Esophagus muscularis mucosa (tissue), 4 donors: ENCODE measurements at places on chromosomes 3 and 15.

GRCh38 chr3:175421902-175422301, 562.8 kb downstream of the NAALADL2 start:
- no peak overlapping the region for H3K4me3 ChIP-seq
- no peak overlapping the region for H3K27ac ChIP-seq
- no peaks in the 10 kb centered on the region for H3K4me1 ChIP-seq
- no peaks in the 10 kb centered on the region for H3K36me3 ChIP-seq
- H3K27me3 ChIP-seq = no peaks in the 10 kb centered on the region

DNA sequence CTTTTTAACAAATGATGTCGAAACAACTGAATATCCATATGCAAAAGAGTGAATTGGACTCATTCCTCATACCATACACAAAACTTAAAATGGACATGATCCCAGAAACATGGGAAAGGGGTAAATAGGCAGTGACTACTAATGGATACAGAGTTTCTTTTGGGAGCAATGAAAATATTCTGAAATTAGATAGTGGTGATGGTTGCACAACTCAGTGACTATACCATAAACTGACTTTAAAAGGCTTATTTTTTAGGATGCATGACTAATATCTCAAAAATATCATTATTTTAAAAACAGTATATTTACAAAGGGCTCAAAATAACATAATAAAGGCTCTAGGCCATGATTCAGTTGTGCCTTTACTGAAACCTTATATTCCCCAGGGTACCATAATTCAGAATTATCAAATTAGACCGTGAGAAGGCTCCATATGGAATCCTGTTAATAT, 16.3 kb upstream of the ATP13A3 start:
- H3K27ac ChIP-seq = no peak overlapping the region
- no peak for DNase-seq
- no peaks in the 10 kb centered on the region for H3K27me3 ChIP-seq

DNA sequence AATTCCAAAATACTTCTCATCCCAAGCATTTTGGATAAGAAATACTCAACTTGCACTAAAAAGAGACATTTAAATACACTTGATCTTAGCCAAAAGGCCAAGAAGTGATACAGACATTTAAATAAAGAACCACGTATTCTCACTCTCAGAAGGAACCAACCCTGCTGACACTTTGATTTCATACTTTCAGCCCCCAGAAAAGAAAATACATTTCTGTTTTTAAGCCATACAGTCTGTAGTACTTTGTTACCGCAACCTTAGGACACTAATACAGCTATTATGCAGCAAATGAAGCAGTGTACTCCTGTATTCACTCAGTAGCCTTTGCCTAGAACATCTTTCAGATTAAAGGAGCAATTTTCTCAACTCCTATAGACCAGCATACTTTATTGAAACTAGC, 86.7 kb downstream of the TBC1D5 start:
- no peaks in the 10 kb centered on the region for H3K27me3 ChIP-seq
- H3K4me1 ChIP-seq = no peaks in the 10 kb centered on the region
- H3K4me3 ChIP-seq = no peak overlapping the region
- H3K36me3 ChIP-seq = no peaks in the 10 kb centered on the region
- no peak overlapping the region for H3K27ac ChIP-seq

DNA sequence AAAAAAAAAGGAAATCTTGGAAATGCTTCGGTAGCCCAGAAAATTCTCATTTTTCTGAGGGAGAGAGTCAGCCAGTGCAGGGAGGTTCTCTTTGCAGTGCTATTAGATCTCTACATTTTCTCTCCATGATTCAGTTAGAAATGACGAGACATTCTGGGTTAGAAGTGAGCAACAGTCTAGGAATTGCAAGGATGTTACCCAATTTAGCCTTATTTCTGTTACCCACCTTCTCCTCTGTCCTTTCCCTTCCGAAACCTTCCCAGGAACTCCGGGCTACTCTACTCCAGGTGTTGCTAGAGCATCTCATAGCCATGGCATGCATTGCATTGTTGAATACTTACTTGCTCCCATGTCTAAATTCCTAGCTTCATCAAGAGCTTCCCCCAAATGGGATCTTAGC, 106.8 kb downstream of the EDEM1 start:
- no peaks in the 10 kb centered on the region for H3K4me1 ChIP-seq
- no peaks in the 10 kb centered on the region for H3K27me3 ChIP-seq
- no peaks in the 10 kb centered on the region for H3K36me3 ChIP-seq
- DNase-seq = peak; percentile 37
- no peak overlapping the region for H3K27ac ChIP-seq

- H3K4me3 ChIP-seq = peak overlapping the region; percentile 58
- H3K4me1 ChIP-seq = peaks cover 15% of the 10 kb centered on the region
- H3K27me3 ChIP-seq = no peaks in the 10 kb centered on the region
- H3K27ac ChIP-seq = peak overlapping the region; percentile 80
- peak; percentile 95 for DNase-seq
Measured at GRCh38 chr15:41621200-41622193, 38.7 kb upstream of the MGA start.

- H3K4me1 ChIP-seq = no peaks in the 10 kb centered on the region
- no peaks in the 10 kb centered on the region for H3K36me3 ChIP-seq
- no peaks in the 10 kb centered on the region for H3K27me3 ChIP-seq
Measured at GRCh38 chr15:78415284-78415683, 22.7 kb upstream of the IREB2 start.

- H3K36me3 ChIP-seq = no peaks in the 10 kb centered on the region
- peak; percentile 83 for DNase-seq
- no peak overlapping the region for H3K4me3 ChIP-seq
- H3K4me1 ChIP-seq = peaks cover 24% of the 10 kb centered on the region
Measured at GRCh38 chr3:195214381-195214780, 56.6 kb downstream of the XXYLT1 start.

- H3K4me3 ChIP-seq = no peak overlapping the region
- H3K27me3 ChIP-seq = no peaks in the 10 kb centered on the region
- DNase-seq = no peak
- no peaks in the 10 kb centered on the region for H3K36me3 ChIP-seq
Measured at GRCh38 chr15:46548989-46549388, 914.2 kb downstream of the SQOR start.

DNA sequence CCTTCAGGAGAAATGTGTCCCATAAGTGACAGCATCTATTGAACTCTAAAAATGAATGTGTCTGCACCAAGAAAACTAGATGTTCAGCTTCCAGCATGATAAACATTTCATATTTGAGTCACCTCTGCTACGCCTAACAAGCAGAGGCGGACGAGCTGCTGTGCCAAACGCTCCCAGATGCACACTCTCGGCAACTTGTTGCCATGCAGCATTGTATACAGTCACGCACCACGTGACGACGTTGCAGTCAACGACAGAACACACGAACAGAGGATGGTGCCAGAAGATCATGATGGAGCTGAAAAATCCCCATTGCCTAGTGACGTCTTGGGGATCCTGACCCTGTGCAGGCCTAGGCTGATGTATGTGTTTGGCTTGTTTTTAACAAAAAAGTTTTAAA, 137.5 kb downstream of the XXYLT1 start:
- peaks cover 25% of the 10 kb centered on the region for H3K4me1 ChIP-seq
- no peak overlapping the region for H3K4me3 ChIP-seq
- H3K27me3 ChIP-seq = no peaks in the 10 kb centered on the region
- no peak for DNase-seq

GRCh38 chr3:130759692-130760338, 13.2 kb upstream of the PIK3R4 start:
- no peak overlapping the region for H3K27ac ChIP-seq
- no peak overlapping the region for H3K4me3 ChIP-seq
- DNase-seq = no peak
- no peaks in the 10 kb centered on the region for H3K27me3 ChIP-seq
- H3K4me1 ChIP-seq = peaks cover 4% of the 10 kb centered on the region
- H3K36me3 ChIP-seq = no peaks in the 10 kb centered on the region

- H3K27ac ChIP-seq = no peak overlapping the region
- no peak for DNase-seq
- no peaks in the 10 kb centered on the region for H3K27me3 ChIP-seq
- peaks cover 19% of the 10 kb centered on the region for H3K4me1 ChIP-seq
- no peak overlapping the region for H3K4me3 ChIP-seq
Measured at GRCh38 chr15:38076786-38077185, 142.3 kb downstream of the TMCO5A start.

DNA sequence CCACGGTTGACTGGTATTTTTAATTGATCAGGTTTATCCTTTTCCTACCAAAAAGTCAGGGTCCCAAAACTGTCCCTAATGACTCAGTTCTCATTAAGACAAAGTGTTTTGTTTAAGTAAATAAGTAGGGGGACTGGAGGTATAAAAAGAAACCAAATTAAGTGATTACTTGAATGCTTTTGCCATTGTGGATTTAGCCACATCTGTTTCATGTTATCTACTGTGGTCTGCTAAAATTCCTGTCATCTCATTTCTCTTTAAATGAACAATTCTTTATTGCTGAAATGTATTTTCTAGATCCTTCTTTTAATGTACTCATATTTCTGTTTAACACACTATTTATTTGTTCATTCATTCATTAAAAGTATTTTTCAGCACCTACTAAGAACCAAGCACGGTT, 625.9 kb upstream of the ADAMTS9 start:
- no peaks in the 10 kb centered on the region for H3K27me3 ChIP-seq
- no peaks in the 10 kb centered on the region for H3K4me1 ChIP-seq
- DNase-seq = no peak
- no peaks in the 10 kb centered on the region for H3K36me3 ChIP-seq
- H3K4me3 ChIP-seq = no peak overlapping the region
- no peak overlapping the region for H3K27ac ChIP-seq

GRCh38 chr15:55681631-55682030, 61.3 kb downstream of the PRTG start:
- no peak overlapping the region for H3K27ac ChIP-seq
- no peaks in the 10 kb centered on the region for H3K27me3 ChIP-seq
- no peak overlapping the region for H3K4me3 ChIP-seq
- no peaks in the 10 kb centered on the region for H3K36me3 ChIP-seq
- H3K4me1 ChIP-seq = no peaks in the 10 kb centered on the region
- DNase-seq = no peak

DNA sequence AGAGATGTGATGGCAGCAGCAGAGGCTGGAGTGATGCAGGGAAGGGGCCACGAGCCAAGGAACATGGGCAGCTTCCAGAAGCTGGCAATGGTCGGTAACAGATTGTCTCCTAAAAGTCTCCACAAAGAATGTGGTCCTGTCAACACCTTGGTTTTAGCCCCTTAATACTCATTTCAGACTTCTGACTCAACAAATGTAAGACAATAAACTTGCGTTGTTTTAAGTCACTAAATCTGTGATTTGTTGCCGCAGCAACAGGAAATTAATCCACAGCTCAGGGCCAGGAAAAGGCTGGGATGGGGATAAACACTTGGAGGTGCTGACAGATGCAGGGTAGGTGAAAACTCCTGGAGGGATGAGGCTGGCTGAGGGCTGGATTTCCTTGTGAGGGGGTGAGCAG, 69.9 kb downstream of the OXNAD1 start:
- peaks cover 21% of the 10 kb centered on the region for H3K36me3 ChIP-seq
- no peaks in the 10 kb centered on the region for H3K27me3 ChIP-seq
- H3K27ac ChIP-seq = peak overlapping the region; percentile 82
- no peak for DNase-seq
- H3K4me1 ChIP-seq = peaks cover 65% of the 10 kb centered on the region

DNA sequence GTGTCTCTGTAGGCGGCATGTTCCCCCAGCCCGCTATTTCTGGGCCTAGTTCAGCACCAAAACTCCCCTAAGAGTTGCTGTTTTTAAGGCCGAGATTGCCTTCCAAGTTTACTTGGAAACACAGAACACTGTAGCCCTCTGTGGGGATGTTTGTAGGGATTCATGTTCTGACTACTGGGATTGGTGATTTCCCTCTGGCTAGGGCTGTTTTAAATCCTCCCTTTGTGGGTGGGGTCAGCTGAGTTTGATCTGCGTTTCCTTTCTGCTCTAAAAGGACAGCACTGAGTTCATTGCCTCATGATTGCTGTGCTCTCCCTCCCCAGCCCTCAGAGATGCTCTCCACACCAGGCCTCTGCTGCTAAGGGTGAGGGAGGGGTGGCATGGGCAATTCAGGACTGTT, 640.6 kb upstream of the DPPA4 start:
- DNase-seq = no peak
- no peaks in the 10 kb centered on the region for H3K36me3 ChIP-seq
- no peaks in the 10 kb centered on the region for H3K4me1 ChIP-seq
- H3K27me3 ChIP-seq = no peaks in the 10 kb centered on the region
- H3K4me3 ChIP-seq = no peak overlapping the region

- H3K27ac ChIP-seq = no peak overlapping the region
- DNase-seq = no peak
- H3K4me1 ChIP-seq = peaks cover 9% of the 10 kb centered on the region
- H3K4me3 ChIP-seq = no peak overlapping the region
- no peaks in the 10 kb centered on the region for H3K36me3 ChIP-seq
- H3K27me3 ChIP-seq = no peaks in the 10 kb centered on the region
Measured at GRCh38 chr15:92059036-92059970, 205.8 kb downstream of the SLCO3A1 start.

- no peak overlapping the region for H3K4me3 ChIP-seq
- no peak for DNase-seq
- no peaks in the 10 kb centered on the region for H3K27me3 ChIP-seq
- no peak overlapping the region for H3K27ac ChIP-seq
Measured at GRCh38 chr15:52383100-52383588, 87.5 kb upstream of the MYO5C start.

DNA sequence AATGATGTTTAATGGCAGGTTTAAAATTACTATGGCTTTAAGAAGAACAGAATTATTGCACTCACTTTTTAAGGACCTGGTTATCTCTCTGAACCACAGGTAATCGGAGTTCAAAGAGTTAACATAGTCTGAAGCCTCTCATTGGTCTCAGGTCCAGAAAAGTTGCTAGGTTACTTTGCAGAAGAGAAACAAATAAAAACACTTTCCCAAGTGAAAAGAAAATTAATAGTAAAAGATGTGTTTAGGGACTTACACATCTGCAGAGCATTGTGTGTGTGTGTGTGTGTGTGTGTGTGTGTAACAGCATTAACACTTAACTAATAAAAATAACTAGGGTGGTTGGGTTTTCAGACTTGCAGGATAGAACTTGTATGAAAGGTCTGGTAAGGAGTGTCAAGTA, 1.0 kb downstream of the MASP1 start:
- H3K36me3 ChIP-seq = no peaks in the 10 kb centered on the region
- peak; percentile 24 for DNase-seq
- H3K27me3 ChIP-seq = no peaks in the 10 kb centered on the region
- H3K4me1 ChIP-seq = peaks cover 33% of the 10 kb centered on the region

DNA sequence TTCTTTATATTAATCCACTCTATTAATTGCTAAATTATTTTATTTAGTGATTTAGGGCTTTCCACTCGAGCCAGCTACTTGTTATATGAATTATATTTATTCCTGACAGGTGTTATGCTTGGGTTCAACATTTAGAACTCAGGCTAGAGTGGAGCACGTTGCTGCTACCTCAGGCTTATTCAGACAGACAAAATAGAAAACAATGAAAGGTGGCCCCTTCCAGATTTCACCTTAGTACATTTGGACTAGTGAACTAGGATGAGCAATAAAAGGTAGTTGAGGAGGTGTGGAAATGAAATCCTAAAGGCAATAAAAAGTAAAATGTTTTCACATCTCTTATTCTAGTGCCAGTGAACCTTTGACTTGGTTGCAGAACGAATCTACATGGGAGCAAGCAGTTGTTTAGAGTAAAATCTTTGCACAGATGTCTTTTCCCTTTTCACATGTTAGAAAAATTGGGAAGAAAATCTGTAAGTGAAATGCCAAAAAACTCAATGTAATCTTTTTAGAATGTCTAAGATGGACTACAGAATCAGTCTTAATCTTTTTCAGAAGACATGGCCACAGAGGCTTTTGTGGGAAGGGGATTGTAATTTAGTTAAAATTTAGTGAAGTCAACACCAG, 63.8 kb downstream of the AKAP13 start:
- no peak for DNase-seq
- H3K4me3 ChIP-seq = no peak overlapping the region
- peak overlapping the region; percentile 48 for H3K27ac ChIP-seq
- peaks cover 55% of the 10 kb centered on the region for H3K4me1 ChIP-seq

GRCh38 chr3:70856414-70857162, 544.1 kb upstream of the MDFIC2 start:
- no peak for DNase-seq
- no peak overlapping the region for H3K4me3 ChIP-seq
- H3K27ac ChIP-seq = peak overlapping the region; percentile 68
- H3K27me3 ChIP-seq = no peaks in the 10 kb centered on the region
- no peaks in the 10 kb centered on the region for H3K36me3 ChIP-seq
